Osteocyte (in vitro differentiated cells): ENCODE measurements at places on chromosomes 12 and 14. TPM values are rescaled to one million over a fixed set of nuclear protein-coding genes. Genes with fewer than 3 reads are reported as not detected.
A peak's percentile ranks its signal among the peaks of the same experiment; 100 is the strongest.

KRT71 gene
- not detected in 2 replicates for total RNA-seq

PIWIL1 gene
- total RNA-seq, result not detected in 2 replicates

BHLHE41 gene
- 1.1 and 1.4 TPM in 2 replicates for total RNA-seq

KRT77 gene
- not detected in 2 replicates for total RNA-seq

TPH2 gene
- total RNA-seq, result not detected in 2 replicates

C12orf60 gene
- total RNA-seq, result 0.84 and 1.2 TPM in 2 replicates

ALX1 gene
- 1.9 and 3.0 TPM in 2 replicates for total RNA-seq

LRTM2 gene
- not detected in 2 replicates for total RNA-seq

DPPA3 gene
- total RNA-seq, result not detected in 2 replicates

SMARCD1 gene
- 61.4 and 66.7 TPM in 2 replicates for total RNA-seq

CDC42BPB gene
- 99.0 and 102 TPM in 2 replicates for total RNA-seq

SUPT16H gene
- 82.5 and 85.6 TPM in 2 replicates for total RNA-seq

FAM181A gene
- total RNA-seq, result not detected in 2 replicates

CLEC6A gene
- not detected in 2 replicates for total RNA-seq

WASHC4 gene
- total RNA-seq, result 69.1 and 73.2 TPM in 2 replicates

GALC gene
- 15.8 and 21.3 TPM in 2 replicates for total RNA-seq

SDR9C7 gene
- total RNA-seq, result not detected in 2 replicates

GRCh38 chr14:66115740-66116502 lies 370.2 kb upstream of the CCDC196 start:
- no peak for DNase-seq

DNA sequence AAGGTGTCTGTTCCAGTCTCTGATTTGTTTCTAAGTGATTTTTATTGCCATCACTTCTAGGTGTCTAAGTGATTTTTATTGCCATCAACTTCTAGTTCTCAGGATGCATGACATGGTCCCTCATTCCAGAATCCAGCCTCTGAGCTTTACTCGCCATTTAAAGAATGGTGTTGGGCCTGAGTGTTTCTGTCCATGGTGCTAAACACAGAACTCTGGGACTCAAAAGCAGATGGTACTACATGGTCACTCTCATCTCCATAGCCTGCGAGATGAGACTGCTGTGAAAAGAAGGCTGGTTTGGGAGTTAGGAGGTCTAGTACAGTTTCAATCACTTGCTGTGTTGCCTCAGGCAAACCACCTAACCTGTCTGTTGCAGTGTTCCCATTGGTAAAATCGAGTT lies 276.6 kb downstream of the NRXN3 start:
- DNase-seq, result no peak

DNA sequence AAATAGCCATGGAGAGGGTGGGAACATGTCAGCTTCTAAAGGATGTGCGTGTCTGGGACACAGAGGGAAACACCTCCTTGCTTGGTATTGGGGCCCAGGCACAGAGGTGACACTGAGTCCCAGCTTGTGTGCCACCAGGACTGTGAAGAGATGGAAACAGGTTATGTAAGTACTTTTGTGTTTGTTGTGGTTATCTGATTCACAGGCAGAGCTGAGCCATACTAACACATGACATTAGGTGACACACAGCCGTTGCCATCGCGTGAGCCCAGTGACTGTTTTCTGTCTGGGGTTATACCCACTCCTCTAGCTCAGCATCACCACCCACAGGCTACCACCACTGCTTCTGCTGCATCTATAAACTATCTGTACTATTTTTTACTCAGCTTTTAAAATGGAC lies 12.1 kb upstream of the FLVCR2 start:
- DNase-seq, result no peak

DNA sequence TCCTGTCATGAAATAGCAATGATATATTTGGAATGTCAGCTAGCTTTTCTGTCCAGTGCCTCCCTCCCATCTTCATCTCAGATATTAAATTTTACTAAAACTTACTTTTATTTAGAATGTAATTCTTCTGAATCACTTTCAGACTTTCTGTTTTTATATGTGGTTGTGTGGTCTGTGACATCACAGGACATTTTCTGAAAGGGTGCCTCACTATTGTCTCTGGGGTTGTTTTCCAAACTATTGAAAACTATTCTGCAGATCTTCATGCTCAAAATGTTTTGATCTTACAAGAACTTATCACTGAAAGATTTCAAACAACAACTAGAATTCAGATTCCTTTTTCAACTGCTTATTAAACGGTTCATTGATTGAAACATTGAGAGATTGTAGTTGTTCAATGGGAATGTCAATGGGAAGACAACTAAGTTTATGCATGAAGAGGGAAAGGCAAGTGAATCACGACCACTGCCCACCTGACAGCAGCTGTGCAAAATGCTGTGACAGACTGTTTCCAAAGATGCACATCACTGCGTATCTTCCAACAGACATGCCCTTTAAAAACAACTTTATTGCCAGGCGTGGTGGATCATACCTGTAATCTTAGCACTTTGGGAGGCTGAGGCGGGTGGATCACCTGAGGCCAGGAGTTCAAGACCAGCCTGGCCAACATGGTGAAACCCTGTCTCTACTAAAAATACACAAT lies 51.3 kb downstream of the KLRG1 start:
- no peak for DNase-seq

DNA sequence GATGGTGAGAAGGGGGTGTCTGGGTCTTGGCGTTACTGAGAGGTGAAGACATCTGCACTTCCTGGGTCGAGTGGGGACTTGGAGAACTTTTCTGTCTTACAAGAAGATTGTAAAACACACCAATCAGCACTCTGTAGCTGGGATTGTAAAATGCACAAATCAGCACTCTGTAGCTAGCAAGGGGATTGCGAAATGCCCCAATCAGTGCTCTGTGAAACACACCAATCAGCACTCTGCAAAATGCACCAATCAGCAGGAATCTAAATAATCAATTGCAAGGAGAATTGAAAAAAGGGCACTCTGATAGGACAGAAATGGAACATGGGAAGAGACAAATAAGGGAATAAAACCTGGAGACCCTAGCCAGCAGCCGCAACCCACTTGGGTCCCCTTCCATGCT lies 376.1 kb upstream of the SFSWAP start:
- DNase-seq, result no peak

GRCh38 chr12:105444653-105445102 lies 114.2 kb downstream of the C12orf75 start:
- no peak for DNase-seq

GRCh38 chr12:88303335-88303734 lies 161.2 kb downstream of the TMTC3 start:
- no peak for DNase-seq

GRCh38 chr14:83988275-83988674 lies 1541.7 kb upstream of the FLRT2 start:
- DNase-seq, result no peak

DNA sequence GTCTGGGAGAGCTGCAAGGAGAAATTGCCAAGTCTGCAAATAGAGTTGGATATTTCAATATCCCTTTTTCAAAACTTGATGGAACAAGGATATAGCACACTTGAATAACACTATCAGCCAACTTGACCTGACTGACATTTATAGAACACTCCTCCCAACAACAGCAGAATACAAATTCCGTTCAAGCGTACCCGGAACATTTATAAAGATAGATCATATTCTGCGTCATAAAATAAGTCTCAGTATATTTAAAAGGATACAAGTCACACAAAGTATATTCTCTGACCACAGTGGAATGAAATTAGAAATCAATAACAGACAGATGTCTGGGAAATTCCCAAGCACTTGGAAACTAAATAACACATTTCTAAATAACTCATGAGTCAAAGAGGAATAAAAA lies 29.0 kb upstream of the MEG3 start:
- no peak for DNase-seq

DNA sequence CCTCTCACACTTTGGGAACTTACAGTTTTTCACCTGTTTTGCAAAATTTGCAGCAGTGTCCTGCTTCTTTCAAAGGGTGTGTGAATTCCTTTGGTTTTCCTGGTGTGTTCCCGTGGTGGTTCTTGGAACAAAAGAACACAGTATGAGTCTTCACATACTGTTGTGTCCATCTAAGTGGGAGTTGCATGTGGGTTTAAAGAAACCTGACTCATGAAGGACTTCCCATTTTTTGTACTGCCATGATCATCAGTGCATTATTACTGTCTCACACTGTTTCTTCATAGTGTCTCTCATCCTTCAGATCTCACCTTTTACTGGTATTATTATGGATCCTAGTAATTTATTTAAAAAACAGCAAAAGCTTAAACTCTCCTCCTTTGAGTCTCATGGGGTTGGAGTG lies 3.8 kb upstream of the GZMH start:
- no peak for DNase-seq

DNA sequence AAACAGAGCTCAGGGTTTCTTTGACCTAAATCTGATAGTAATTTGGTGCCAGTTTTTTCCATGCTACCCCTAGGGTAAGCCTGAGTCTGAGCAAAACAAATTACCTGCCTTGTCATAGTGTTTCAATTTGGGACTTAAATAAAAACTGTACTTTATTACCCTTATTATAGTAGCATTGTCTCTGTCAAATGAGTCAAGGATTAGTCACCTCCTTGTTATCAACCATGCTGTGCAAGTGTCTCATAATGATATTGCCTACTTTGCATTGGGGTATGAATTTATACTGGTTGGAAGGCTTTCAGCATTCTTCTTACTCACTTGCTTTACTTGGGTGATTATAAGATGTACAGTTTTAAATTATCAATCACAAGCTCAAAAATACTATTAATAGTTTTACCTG lies 380.0 kb downstream of the LRFN5 start:
- DNase-seq, result no peak

DNA sequence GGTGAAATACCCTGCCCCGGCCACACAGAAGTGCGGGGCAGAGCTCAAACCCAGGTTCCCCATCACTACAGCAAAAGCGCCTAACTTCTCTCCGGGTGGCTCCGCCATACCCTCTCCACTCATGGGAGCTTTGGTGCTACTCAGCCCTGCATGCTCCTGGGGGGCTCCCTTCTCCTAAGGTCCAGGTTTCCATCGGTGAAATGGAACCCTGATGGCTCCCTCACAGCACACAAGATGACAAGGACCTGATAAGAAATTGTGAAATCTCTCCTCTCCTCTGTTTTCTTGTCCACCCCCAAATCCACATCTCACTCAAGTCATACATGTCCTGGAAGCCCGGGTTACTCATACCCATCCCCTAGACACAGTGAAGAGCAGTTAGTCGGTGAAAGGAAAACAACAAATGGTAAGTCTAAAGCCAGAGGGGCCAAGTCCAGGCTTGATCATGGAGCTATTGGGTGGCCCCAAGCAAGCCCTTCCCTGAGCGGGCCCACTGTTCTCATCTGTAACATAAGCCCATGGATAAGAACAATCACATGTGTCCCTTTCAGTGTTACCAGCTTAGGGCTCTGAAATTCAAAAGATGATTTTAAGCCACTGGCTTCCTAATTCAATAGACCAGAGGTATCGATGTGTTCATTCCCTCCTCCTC lies 317.5 kb downstream of the BCL11B start:
- peak; percentile 44 for DNase-seq

GRCh38 chr14:36515896-36516718 lies 3.9 kb downstream of the NKX2-1 start:
- no peak for DNase-seq

DNA sequence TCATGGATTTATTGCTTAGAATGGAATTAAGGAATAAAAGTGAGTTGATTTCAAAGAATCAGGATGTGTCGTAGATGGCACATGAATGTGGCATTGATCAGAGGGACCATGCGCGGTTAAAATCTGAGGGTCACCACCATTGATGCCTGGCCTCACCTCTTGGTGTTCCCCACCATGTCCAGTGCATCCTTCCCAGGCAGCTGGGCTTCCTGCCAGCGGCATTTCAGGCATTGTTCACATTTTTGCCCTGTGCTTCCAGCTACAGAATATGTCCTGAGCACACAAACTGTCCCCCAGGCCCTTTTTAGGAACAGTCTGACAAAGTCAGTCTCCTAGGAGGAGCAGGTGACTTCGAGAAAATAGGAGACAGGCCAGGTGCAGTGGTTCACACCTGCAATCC lies 42.0 kb upstream of the TSPAN9 start:
- no peak for DNase-seq

GRCh38 chr14:95774265-95775160 lies 60.6 kb upstream of the TCL1A start:
- DNase-seq, result no peak

- peak; percentile 87 for DNase-seq
These were observed 974 bp upstream of the TNS2 start for GRCh38 chr12:53048780-53049401.

- no peak for DNase-seq
These were observed 32.1 kb upstream of the TUBA1A start for GRCh38 chr12:49220972-49221371.

DNA sequence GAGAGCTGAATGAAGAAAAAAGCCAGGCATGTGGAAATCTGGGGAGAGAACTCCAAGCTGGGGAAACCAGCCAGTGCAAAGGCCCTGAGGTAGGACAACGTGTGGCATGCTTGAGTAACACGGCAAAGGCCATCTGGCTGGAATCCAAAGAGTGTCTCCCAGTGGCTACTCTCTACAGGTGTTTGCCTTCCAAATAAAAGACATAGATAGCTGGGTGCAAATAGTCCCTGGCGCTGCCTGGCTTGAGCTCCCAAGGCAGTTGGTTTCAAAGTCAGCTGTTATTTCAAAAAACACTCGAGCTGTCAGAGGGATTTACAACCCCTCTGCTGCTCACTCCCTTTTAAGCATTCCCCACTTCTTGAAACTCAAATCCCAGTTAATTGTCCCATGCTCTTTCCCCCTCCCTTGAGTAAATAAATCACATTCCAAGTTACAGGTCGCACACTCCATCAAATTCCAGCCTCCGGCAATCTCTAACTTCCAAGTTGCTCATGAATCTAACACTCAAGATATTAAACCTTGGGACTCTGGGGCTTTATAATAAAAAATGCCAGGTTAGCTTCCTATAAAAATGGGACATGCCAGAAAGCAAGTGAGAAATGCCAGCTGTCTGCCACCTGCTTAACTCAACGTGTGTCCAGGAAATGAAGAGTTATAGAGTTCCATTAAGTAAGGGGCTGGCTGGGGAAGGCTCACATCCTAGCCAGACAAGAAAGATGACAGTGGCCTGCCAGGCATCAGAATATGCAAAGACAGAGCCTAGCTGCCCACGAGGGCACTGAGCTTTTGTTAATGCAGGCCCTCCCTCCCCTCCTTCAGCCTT lies 133.6 kb upstream of the NOS1 start:
- no peak for DNase-seq

GRCh38 chr14:81385419-81385818 lies 14.7 kb downstream of the STON2 start:
- no peak for DNase-seq
